Upper lobe of right lung (tissue), 1 donor: ENCODE measurements at places on chromosomes 16 and 17. TPM values are rescaled to one million over a fixed set of nuclear protein-coding genes. Genes with fewer than 3 reads are reported as not detected.

Gene ABCA9
- total RNA-seq, result 11.1 TPM

Gene CTRB1
- total RNA-seq, result not detected

Gene ZFPM1
- 8.4 TPM for total RNA-seq

Gene MYH1
- total RNA-seq, result 0.81 TPM

Gene RFNG
- 38.5 TPM for total RNA-seq
